ENCODE measurements at places on chromosomes 5 and 9.

GRCh38 chr9:6230037-6230780 lies 14.6 kb downstream of the IL33 start:
- no peak for DNase-seq

DNA sequence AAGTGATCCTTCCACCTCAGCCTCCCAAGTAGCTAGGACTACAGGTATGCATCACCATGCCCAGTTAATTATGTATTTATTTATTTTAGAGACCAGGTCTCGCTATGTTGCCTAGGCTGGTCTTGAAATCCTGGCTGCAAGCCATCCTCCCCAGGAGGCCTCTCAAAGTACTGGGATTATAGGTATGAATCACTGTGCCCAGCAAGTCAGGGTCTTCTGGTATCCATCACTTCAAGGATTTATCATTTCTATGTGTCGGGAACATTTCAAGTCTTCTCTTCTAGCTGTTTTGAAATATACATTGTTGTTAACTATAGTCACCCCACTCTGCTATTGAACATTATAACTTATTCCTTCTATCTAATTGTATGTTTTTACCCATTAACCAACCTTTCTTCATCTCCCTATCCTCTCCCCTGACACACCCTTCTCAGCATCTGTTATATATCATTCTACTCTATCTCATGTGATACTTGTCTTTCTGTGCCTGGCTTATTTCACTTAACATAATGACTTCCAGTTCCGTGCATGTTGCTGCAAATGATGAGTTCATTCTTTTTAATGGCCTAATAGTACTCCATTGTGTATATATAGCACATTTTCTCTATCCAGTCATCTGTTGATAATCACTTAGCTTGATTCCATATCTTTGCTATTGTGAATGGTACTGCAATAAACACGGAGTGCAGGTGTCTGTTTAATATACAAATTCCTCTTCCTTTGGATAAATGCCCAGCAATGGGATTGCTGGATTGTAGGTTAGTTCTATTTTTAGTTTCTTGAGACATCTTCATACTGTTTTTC lies 26.4 kb downstream of the UTP15 start:
- DNase-seq = no peak

DNA sequence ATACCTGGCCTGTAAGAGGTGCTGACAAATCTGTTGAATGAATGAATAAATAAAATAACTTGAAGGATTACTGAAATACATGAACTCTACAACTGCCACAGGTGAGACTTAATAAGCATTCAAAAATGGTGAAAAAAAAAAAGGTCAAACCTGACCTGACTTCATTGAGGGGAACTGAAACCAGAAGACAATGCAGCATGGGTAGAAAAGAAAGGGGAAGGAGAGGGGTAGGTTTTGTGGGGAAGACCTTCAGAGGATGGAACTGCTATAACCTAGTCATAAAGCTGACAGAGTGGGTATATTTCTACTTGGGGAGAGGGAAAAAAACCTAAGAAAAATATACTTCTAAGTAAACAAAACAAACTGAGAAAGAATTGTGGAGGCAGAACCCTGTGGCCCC lies 56.6 kb downstream of the RASEF start:
- DNase-seq = no peak

- DNase-seq = no peak
Measured at GRCh38 chr9:126448136-126448535, 121.5 kb downstream of the MVB12B start.

- no peak for DNase-seq
Measured at GRCh38 chr5:36704131-36704530, 97.7 kb downstream of the SLC1A3 start.

DNA sequence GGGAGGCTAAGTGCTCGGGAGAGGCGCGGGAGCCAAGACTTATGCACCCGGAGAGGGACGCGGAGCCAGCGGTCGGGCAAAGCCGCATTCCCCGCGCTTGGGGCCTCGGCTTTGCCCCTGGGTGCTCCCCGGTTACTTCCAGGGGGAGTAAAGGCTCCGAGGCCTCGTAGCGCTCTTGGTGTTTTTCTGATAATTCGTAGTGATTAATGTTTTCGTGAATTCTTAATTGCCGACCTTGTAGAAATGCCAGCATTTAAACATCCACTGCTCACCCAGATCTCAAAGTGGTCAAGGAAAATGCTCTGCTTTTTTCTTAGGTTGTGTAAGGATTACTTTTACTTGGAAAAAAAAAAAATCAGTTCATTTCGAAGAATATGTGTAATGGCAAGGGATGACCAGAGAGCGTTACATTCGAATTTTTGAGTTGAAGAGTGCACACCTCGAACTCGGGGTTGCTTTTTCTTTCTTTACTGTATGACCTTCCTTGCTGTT lies 654 bp upstream of the TUT7 start:
- no peak for DNase-seq

GRCh38 chr5:42951293-42951840 lies 88.8 kb downstream of the ANXA2R start:
- peak; percentile 38 for DNase-seq

- DNase-seq = no peak
Measured at GRCh38 chr9:124857533-124858162, 4.1 kb downstream of the RPL35 start.

- DNase-seq = no peak
Measured at GRCh38 chr9:136927343-136928271, 16.9 kb downstream of the FBXW5 start.

DNA sequence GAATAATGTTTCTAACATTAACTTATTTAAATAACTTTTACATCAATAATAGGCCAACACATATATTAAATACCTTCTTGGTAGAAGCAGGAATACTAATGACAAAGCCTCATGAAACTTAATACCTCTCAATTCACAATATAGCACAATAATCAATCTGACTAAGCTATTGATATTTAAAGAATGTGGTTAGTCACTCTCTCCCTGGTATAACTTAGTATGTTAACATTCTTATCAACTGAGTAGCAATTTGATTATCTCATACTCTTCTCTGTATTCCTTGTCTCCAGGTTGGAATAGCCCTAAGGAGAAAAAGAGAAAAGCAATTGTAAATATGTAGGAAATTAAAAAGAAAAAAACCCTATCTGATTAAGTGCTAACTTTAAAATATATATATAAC lies 4.9 kb upstream of the PGGT1B start:
- DNase-seq = no peak

- peak; percentile 73 for DNase-seq
Measured at GRCh38 chr9:133635533-133636531, at the start of gene DBH. DBH (plus strand) TSS chr9:133636363; CDS start chr9:133636372, 9 bp downstream.

- no peak for DNase-seq
Measured at GRCh38 chr9:5008202-5008601, 23.1 kb downstream of the JAK2 start.

DNA sequence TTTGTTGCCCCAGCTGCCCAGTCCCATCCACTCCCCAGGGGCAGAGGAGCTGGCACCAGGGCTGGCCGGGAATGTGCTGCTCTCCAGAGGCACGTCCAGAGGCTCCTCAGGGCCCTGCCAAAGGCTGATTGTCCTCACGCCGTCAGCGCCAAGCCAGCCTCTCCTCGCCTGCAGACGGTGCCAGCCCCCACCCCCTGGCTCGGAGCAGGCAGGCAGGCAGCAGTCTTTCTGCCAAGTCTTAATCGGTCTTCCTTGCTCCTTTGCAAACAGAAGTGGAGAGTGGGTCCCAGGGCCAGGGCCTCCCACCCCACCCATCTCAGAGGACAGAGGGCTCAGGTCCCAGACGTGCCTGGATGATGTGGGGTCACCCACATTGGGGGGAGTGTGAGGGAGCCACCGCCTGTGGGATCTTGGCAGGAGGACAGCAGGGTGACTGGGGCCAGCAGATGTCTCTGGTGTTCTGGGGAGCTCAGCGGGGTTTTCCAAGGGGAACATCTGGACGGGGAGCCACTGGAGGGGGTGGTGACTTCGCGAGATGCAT lies 36.3 kb downstream of the FAM163B start:
- DNase-seq = peak; percentile 50

DNA sequence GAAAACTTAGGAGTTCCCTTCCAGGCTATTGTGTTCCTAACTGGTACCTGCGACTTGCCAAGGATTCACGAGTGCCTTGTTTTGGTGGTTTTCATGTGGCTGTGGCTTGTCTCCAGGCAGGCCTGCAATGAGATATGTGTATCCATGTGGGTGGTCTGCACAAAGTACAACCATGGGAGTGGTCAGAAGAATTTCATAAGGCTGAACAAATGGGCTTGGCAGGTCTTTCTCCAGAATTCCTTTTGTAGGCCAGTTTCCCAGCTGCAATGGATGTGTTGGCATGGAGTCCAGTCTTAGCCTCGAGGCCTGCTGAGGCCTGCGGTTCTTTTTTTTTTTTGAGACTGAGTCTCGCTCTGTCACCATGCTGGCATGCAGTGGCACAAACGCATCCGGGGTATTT lies 28.8 kb upstream of the MELK start:
- no peak for DNase-seq

DNA sequence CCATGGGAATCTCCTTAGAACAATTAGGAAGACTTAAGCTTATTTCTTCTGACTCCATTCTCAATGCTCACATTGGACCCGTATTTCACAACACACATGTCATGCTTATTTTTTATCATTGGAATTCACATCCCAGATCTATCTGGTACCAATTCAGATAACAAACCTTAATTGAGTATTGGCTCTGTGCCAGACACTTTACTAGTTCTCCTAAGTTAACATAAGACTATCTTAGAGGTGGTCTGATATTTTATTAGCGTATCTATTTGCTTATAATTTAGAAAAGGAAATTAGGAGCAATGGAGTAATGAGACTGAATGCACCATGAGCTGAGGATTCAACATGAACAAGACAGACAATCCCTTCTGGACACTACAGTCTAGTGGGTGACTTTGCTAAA lies 45.1 kb downstream of the FBXL7 start:
- no peak for DNase-seq

GRCh38 chr5:106019261-106019660 lies 1651.5 kb downstream of the EFNA5 start:
- no peak for DNase-seq

GRCh38 chr5:150155258-150156026 lies at the start of gene PDGFRB:
PDGFRB (minus strand) TSS chr5:150155845; CDS start chr5:150137047, 18,798 bp downstream.
- DNase-seq = peak; percentile 63

GRCh38 chr5:56493766-56494165 lies 260.6 kb upstream of the ANKRD55 start:
- no peak for DNase-seq

- DNase-seq = no peak
Measured at GRCh38 chr9:68847765-68848164, 142.7 kb downstream of the PIP5K1B start.

DNA sequence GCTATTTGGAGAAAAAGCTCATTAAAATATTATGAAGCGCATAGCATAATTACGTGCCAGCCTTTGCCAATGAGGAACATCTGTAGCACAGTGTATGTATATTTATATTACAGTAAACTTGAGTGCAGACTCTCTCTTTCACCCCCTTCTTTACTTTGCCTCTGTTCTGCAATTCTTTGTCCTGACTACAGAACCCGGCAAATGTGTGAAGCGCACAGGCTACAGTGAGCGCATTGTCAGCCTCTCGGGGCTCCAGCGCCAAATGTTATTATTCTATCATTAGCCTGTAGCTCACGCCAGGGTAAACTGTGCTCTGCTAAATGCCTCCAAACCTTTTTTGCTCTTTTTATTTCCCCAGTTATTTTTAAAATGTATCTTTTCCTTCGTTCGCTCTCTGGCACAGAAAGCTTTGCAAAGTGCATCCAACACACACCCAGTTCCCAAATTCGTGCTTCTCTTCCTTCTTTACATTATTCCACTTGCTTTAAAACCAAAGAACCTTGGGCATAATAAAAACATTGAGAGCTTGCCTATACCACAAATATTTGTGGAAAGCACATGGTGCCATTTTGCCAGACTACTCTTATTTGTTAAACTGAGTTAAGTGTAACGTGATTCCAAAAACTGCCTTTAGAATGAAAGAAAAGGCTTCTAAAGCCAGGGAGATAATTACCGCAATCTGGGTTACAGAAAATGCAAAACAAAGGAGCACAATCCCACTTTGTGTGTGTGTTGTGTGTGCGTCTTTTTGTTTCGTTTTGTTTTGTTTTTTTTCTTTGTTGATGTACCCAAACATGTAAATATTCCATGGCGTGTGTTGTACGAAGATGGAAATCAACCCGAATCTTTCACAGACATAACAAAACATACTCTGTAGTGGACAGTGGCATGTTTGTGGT lies 164.1 kb upstream of the MPDZ start:
- no peak for DNase-seq

DNA sequence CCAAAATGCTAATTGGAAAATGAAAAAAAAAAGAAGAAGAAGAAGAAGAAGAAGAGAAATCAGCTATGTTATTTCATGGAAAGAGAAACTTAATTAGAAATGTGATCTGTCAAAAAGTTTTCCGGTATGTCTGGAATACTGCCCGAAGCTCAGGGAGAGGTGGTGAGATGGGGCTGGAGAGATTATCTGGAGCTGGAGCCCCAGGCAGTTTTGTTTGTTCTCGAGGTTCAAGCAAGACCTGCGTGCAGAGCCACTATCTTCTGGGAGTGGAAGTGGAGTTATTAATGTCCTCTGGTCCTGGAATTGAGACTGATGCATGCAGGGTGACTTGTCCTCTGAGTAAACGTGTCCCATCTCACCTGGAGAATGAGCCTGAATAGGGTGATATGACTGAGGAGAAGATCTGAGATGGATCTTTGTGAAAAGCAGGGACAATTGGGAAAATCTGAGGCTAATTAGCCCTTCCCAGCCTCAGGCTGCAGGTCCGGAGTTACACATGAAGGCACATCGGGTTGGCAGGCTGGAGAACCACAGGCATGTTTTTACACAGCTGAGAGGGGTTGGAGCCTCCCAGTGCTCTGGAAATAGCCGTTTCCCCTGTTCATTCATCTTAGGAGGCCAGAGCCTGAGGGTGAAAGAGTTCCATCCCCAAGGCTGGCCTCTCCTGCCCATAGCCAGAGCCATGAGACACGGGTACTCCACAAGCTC lies 70.5 kb downstream of the OLFM1 start:
- DNase-seq = no peak

DNA sequence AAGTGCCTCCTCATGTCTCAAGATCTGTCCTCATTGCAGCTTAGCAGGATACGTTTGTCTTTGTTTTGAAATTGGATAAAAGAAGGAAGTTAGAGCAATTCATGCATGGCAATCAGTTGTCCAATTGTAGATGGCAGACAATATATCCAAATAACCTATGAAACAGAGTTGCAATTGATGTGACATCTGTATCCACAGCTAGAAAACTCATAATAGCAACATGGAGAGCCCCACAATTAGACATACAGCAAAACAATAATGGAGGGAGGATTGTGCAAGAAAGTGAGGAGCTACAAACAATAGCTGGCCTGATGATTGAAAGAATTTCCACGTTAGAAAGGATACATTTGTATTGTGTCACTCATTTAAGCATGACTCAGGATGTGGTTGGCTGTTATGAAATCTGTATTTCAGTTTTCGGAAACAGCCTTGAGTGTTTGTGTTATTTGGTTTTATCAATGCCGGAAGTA lies 132.0 kb downstream of the FAM174A start:
- DNase-seq = no peak

DNA sequence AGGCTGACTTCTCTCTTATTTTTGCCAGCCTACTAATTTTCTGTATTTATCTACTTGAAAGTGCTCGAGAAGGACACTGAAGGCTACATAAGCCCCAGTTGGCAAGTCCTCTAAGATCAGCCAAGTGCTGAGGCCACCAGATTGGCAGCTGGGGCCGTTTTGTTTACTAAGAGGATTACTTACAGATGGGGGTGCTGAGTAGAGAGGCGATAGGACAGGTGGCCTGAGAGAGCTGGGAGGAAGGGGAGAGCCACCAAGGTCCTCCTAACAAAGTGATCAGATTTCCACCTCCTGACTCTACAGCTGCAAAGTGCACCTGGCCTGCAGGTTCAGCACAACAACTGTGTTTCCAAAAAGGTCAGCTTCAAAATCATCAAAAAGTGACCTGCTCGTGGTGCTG lies 32.9 kb downstream of the FRMD3 start:
- peak; percentile 98 for DNase-seq

Data from NCI-H82 (cell line).